Non-pigmented ciliary epithelial cell (primary cell): ENCODE measurements at places on chromosomes 1 and 21.

DNA sequence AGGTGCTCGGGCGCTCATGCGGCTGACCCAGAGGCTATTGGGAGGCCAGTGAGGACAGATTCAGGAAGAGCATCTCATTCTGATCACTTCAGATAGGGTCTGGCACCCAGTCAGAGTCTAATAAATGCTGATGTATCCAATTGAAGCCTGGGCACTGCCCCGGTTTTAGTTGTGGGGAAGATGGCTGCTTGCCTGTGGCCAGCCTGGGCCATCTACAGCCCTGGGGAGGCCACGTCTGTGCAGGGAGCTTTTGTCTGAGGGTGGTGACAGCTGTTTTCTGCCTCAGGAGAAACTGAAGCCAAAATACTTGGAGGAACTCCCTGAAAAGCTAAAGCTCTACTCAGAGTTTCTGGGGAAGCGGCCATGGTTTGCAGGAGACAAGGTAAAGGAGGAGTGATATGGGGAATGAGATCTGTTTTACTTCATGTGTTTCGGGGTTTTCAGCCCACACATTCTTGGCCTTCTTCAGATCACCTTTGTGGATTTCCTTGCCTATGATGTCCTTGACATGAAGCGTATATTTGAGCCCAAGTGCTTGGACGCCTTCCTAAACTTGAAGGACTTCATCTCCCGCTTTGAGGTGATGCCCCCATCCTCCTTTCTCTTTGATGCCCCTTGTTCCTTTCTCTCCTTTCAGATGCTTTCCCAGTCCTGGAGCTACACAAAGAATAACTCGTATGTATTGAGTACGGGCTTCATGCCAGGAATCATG is 2.8 kb downstream of the GSTM5 start:
- no peak for DNase-seq

DNA sequence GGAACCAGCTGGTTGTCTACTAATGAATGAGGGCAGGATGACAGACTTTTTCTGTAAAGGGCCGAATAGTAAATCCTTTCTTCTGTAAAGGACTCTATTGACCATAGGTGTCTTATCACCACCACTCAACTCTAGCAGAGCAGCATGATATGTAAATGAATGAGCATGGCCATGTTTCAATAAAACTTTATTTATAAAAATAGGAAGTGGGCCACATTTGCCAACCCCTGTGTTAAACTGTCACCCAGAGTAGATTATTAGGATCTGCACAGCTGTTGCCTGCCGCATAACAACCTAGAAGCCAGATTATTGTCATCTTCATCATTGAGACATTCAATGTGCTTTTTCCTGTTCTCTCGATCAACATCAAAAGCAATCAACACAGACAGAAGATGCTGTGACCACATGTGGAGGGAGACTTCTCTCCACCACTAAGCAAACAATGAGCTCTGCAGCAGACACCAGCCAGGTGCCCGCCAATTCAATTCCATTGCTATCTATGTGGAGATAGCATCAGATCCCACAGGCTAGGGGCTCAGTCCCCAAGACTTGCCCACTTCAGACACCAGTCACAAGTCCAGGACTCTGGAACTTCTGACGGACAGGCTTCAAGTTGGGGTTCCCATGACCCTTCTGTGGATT is 6.8 kb upstream of the EFHD2 start:
- DNase-seq, result no peak

- peak; percentile 14 for DNase-seq
These were observed 152.3 kb downstream of the FCRL5 start for GRCh38 chr1:157399984-157400382.

DNA sequence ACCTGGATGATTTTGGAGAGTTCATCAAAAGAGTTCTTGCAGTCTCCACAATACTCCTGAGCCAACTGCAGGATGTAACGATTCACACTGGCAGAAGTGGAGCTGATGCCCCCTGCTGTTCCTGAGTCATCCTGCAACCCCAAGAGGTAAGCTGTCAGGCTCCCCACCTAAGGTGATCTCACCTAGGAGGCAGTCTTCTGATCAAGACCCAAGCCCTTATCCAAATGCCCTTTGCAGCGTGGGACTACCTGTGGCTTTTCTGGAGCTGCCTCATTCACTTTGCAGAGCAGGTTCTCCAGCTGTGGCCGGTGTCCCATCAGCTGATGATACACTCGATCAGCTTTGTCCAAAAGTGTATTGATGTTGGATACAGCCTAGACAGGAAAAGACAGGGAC is 96.4 kb downstream of the UBR4 start:
- peak; percentile 8 for DNase-seq

GRCh38 chr21:27298465-27298864 is 331.6 kb upstream of the ADAMTS5 start:
- no peak for DNase-seq

GRCh38 chr1:90761781-90762589 is 44.9 kb upstream of the BARHL2 start:
- no peak for DNase-seq

DNA sequence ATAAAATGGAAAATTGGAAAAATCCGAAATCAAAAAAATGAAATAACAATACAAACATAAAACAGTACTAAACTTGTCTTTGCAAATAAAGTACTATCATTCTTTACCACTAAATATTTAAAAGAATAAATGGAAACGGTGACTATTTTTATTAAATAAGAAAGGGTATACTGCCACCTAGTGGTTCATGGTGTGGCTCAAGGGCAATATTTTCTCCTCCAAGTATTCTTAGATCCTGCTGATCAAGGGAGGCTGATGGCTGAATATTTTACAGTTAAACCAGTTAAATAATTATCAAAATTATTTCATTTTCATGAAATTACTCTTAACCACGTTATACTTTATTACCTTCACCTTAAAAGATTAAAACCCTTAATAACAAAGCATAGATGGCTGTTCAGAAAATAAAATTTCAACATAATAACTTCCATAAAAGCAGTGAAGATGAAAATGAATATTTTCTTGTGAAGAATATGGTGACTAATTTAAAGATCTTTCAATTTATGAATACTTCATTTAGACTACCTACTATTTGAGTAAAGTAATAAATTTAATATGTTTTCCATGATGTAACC is 1793.9 kb downstream of the NCAM2 start:
- DNase-seq, result peak; percentile 19

GRCh38 chr1:15351310-15351709 is 58.4 kb upstream of the EFHD2 start:
- DNase-seq, result no peak

DNA sequence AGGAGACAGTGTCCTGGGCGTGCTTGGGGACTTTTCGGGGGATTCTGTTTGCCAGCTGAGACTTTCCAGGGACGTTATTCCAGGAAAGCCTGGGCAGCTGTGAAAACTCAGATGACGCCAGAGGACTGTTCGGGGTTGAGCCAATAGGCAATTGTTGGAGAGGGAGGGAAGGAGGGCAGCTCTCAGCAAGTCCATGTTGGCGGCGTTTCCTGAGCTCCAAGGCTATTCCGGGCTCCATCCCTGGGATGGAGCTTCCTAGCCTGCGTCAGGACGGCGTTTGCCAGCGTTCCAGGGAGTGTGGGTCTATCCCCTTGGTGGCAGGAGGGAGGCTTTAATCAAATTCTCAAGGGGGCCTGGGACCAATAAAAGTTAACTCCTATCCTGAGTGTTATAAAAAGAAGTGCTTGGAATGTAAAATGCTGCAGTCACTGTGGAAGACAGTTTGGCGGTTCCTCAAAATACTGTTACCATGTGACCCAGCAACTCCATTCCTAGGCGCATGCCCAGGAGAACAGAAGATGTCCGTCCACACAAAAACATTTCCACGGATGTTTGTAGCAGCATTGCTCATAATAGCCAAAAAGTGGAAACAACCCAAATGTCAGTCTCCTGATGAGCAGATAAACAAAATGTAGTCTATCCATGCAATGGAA is 15.2 kb downstream of the SLC27A3 start:
- no peak for DNase-seq

- no peak for DNase-seq
These were observed 139.6 kb downstream of the AKT3 start for GRCh38 chr1:243710467-243710866.

DNA sequence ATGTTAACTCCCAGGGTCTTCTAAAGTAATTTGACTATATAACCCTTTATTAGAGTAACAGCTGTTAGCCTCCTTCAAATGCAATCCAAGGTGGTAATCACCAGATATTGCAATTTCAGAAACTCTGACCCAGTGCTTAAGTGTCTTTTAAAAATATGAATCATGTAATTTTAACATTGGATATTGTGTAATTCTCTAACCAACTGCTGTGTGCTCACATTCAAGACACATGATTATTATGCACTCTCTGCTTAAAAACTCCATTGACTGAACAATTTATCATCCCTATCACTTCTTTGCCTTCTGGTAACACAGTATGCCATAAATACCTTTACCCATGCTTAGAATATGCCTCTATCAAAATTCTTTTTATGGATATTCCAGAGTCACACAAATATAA is 537.4 kb upstream of the RGS18 start:
- DNase-seq, result no peak

DNA sequence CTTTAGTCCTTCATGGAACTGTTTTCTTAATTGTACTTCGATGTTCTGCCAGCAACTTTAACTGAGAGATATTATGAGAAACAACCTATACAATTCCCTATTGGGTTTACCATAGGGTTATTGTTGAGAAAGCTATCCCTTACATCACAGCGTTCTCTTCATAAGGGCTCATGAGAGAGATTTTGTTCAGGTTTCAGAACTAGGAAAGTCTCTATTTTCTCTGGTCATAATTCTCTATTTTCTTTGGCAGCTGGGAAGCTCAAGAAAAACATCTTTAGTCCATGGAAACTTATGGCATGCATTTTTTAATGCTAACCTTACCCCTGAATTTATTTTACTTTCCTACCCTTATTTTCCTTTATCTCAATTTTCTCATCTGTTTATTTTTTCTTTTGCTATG is 38.2 kb downstream of the NMNAT2 start:
- DNase-seq, result no peak

DNA sequence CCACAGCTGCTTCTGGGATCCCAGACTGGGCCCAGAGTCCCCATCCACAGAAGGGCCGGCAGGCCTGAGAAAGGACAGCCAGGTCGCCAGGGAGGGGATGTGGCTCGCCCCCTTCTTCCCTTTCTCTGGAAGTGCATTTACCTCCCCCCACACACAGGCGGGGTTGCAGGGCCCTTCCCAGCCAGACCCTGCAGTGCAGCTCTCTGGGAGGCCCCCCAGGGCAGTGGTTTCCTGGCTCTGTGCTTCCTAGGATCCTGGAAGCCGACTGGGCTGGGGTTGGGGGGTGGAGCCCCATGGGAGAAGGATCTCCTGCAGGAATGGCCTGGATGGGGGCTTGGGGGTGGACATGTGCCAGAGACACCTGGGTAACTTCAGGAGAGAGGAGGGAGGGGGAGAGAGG is 4.2 kb upstream of the COL6A1 start:
- no peak for DNase-seq

DNA sequence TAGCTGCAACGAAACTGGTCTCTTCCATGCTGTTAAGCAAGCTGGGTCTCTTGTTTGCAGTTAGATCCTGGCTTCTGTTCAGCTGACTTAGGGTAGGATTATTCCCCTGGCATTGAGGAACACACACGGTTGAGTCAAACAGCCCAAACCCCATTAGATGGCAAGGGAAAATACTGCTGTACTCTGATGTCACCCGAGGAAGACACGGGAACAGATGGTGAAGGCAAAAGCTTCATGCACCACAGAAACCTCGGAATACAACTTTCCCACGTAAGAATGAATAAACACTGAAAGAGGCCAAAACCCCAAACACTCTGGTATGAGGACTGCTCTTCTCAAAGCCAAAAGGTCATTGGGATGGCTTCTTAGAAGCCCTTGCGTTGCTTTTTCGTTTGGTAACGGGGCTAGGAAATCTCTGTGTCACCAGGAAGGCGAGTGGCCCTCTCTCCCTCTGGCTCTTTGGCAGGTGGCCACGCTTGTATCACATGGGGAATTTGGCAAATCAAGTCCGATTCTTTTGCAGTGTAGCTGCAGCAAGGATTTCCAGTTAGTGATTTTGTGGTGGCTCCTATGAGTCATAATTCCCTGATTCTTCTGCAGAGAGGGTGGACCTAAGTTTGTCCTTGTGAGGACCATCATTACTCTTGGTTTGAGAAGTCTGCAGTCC is 16.7 kb upstream of the LYST start:
- peak; percentile 82 for DNase-seq

- DNase-seq, result no peak
These were observed 34.2 kb upstream of the TTC22 start for GRCh38 chr1:54835131-54835898.

GRCh38 chr1:29664711-29665110 is 428.4 kb downstream of the PTPRU start:
- DNase-seq, result no peak

GRCh38 chr1:159250638-159251216 is 46.1 kb downstream of the ACKR1 start:
- no peak for DNase-seq

DNA sequence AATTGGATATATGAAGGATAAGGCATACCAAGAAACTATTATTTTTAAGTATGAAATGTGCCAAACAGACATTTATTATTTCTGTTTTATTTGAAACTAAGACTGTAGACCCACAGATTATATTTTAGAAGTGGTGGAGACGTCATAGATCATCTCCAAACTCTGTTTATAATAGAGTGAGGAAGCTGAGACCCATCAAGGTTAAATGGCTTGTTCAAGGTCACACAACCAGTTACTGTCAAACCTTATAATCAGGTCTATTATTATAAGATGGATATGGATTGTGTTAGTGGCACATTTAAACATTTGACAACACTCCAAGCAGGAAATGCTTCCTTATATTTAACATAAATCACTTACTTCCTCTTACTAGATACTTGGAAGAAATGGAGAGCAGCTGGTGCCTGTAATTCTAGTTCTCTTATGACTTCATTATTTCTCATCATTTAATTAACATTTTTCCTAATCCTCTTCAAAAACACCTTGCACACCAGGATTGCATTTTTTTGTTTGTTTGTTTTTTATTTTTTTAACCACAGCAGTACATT is 117.0 kb downstream of the NEK7 start:
- DNase-seq, result no peak

GRCh38 chr1:94250341-94250740 is 13.0 kb upstream of the ARHGAP29 start:
- no peak for DNase-seq
